Amniotic epithelial cell (primary cell): ENCODE measurements at places on chromosomes 12 and 14.

DNA sequence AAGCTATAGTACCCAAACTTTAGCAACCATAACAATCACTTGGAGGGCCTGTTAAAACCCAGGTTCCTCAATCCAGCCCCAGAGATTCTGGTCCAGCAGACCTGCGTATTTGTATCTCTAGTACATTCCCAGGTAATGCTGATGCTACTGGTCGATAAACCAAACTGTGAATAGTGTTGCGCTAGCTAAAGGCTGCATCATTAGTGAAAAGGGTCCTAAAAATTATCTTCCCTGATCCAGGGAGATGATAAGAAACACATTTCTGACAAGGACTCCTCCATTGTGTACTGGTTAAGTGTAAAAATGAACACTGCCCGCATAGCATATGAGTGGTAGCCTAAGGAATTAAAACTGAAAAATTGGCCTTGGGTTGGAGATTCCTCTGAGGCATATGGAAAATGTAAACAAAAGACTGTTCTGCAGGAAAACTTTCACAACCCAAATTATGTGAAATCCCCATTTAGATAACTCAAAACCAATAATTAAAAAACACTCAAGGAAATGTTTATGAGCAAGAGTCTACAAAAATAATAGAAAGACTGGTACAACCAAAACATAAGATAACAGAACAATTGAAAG lies 322.7 kb downstream of the CEP128 start:
- DNase-seq, result peak; percentile 66

DNA sequence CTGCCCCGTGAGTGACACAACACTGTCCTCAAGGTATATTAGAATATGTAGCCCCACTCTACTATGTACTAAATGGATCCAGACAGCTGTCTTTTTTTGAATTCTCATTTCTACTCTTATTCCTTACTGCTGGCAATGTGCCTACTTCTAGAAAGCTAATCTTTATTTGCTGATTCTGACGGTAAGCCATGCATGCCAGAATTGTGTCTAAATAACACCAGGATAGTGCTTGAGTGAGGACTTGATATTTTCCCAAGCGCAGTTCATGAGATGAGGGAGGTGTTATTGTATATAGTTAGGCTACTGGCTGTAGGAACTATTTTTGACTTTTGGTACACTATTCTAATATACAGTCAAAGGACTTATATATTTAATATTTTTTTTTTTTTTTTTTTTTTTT lies 316.2 kb upstream of the NAV3 start:
- DNase-seq, result no peak

GRCh38 chr12:112973818-112974231 lies 4.5 kb upstream of the OAS2 start:
- no peak for DNase-seq

- DNase-seq, result no peak
These were observed 95.4 kb downstream of the NKX2-1 start for GRCh38 chr14:36424478-36425102.

- peak; percentile 58 for DNase-seq
These were observed 496.4 kb downstream of the PCNX1 start for GRCh38 chr14:71403656-71404055.
